Activated CD8-positive, alpha-beta memory T cell treated with anti-CD3 and anti-CD28 coated beads, Interleukin-2, amount 10 ng/mL, durations not matched to agents 7 days and 5 days (primary cell): ENCODE measurements at places on chromosomes 5 and 9. TPM values are rescaled to one million over a fixed set of nuclear protein-coding genes. Genes with fewer than 3 reads are reported as not detected.

Gene GBGT1
- 3.9 TPM for total RNA-seq

- no peak for DNase-seq
These were observed 67.4 kb upstream of the TRPC7 start for GRCh38 chr5:136432705-136433104.

- DNase-seq: no peak
These were observed 5.2 kb downstream of the SURF2 start for GRCh38 chr9:133361507-133362092.

Gene UBE2D2
- total RNA-seq: 201 TPM

DNA sequence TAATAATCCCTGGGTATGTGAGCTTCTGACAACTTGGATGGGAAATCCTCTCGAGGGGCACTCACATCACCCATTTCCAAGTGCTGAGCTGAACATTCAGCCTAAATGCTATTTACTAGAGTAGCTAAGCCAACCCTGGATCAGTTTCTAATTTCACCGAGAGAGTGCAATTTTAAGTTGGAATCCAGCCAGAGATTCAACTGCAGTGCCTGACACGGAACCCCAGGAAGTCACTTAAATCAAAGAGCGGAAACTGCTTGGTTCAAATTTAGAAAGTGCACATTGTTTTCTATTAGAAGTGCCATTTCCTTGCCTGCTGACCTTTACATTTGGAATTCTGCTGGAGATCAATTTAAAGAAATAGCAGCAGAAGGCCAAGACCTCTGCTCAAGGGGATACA lies 8.8 kb downstream of the SPRY4 start:
- DNase-seq: no peak

DNA sequence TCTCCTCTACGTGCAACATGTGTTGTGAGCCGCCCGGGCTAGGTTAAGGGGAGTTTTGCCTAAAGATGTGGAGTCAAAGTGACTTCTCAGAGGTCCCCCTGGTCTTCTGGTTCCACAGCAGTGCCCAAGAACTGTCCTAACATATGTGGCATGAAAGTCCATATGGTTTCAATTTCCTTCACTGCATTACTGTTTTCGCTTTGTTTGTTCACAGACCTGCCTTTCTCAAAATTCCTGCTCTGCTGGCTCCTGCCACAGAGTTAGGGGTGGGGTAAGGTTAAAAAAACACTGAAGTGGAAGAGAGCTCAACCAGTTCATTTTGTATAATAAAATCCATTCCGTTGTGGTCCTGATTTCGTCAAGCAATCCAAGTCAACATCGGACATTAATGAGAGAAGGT lies 289.4 kb downstream of the DMAC1 start:
- no peak for DNase-seq

DNA sequence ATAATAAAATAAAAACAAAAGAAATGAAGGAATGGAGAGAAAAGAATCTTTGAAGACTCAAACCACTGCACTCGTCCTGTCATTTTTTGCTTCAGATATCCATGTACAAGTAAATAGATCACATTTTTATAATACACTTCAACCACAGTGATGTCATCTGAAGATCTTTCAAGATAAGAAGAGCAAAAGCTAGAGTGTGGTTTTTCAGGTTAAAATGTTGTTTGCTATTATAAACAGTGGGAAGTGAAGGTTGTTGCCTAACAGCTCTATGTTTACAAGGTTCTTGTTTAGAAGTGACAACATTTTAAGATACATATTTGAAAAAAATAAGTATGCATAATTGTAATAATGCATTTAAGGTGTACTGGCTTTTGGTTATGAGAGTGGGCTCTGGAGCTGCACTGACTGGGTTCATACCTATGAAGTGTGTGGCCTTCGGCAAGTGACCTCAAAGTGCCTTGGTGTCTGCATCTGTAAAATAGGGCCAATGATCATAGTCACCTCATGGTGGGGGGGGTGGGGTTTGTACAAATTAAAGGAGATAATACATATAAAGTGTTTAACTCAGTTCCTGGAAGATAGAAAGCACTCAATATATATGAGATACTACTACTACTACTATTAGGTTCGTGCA lies 45.5 kb upstream of the IL7R start:
- peak; percentile 79 for DNase-seq

DNA sequence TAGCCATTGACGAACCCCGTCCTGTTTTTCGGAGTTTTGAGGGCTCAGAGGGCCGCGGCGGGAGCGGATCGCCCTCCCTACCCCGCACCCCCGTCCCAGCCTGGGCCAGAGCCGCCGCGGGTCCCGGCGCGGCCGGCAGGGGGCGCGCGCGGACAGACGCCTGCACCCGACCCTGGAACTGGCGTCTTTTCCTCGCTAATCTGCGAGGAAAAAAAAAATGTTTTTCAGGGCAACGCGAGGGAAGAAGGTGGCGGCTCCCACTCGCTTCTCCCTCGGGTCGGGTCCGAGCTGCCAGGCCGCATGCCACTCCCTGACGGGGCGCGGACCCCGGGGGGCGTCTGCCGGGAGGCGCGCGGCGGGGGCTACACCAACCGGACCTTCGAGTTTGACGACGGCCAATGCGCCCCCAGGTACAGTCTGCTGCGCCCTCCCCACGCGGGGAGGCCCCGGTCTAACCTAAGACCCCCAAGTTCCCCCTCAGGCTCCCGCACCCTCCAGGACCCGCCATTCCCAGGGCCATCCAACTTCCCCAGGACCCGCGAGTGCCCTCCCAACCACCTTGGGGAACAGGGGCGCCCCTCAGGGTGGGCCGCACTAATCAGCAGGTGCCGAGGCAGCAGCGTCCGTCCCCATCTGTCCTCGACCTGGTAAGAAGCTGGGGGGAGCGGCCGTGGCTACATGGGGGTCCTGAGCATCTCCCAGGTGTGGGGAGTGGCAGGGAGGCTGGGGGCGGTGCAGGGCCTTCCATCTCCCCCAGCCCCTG lies at the start of gene KCNT1:
Gene KCNT1 (plus strand): TSS at position 227 of the 763 bp plus-strand sequence. CDS start 74 bp downstream, at position 301.
- DNase-seq: peak; percentile 58

- DNase-seq: no peak
These were observed 74.1 kb upstream of the CCL21 start for GRCh38 chr9:34783951-34784487.

- no peak for DNase-seq
These were observed 108.1 kb upstream of the IL6ST start for GRCh38 chr5:56102889-56103288.

Gene PTPRD
- total RNA-seq: not detected

Gene TSSK1B
- not detected for total RNA-seq

Gene AFAP1L1
- not detected for total RNA-seq

Gene GPR151
- total RNA-seq: not detected

Gene QRFP
- not detected for total RNA-seq

DNA sequence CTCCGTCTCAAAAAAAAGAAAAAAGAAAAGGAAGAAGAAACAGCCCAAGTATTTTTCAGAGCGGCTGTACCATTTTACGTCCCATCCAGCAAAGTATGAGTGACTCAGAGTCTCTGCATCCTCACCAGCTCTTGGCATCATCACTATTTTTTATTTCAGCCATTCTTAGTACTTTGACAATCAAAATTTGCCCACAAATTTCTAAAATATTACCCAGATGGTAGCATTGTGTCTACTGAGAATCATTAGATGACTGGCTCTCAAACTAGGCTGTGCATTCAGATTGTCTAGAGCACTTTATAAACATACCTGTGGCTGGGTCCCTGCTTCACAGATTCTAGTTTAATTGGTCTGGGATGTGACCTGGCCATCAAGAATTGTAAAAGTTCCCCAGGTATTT lies 21.6 kb upstream of the MELK start:
- no peak for DNase-seq

DNA sequence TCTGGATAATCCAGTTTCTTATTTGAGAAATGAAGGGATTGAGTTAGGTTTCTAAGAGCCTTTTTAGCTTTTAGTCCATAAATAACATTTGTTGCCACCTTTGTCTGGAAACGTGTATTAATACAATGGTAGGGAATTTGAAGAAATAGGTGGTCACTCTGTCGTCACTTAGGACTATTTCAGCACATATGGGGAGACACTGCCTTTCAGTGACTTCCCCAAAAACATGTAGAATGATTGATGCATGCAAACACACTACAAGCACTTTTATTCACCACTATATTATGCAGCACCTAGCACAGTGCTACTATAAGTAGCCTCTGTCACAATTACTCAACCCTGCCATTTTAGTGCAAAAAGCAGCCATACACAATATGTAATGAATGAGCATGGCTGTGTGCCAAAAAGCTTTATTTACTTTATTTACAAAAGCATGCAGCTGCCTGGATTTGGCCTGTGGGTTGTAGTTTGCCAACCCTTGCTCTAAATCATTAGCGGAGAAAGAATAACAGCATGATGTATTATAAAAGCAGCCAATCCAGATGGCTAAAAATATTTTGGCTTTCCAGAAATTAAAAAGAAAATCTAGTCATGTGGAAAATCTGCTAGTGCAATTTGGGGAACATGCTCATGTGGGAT lies 154.2 kb upstream of the HMHB1 start:
- DNase-seq: no peak

DNA sequence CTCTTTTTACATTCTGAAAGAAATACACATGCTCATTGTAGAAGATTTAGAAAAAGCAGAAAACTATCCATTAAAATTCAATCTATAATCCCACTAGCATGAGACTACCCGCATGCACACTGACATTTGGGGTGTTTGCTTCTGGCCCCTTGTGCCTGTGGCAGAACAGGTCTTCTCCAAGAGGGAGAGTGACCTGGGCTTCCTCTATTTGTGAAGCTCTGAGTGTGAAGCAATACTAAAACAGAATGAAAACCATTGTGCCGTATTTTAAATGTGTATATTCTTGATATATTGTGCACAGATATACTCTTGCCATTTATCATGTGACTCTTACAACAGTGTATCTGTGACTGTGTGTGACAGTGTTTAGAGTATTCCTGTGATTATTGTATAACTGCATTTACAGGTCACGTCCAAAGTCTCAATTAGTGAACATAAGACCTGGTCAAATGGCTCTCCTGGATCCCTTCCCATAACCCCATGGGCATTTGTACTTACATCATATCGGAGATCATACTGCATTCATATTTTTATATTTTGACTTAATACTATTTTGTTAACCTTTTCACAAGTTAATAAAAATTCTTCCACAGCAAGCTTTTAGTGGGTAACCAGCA lies 14.7 kb upstream of the CPEB4 start:
- DNase-seq: peak; percentile 5

DNA sequence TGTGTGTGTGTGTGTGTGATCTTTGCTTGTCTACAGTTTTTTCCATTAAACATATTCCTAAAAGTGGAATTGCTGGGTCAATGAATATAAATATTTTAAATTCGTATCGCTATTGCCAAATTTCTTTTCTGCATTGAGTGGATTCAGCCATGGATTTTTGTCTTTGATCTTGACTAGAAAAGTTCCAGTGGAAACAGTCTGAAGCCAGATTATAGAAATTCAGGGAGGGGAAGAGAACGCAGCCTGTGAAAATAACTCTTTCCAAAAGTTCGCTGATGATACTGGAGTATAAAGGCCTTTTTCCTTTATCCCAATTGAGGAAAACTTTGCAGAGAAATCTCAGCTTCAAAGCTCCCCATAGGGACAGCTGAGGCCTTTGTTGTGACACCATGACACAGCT lies 292.3 kb upstream of the CD180 start:
- DNase-seq: no peak

Gene TMEM232
- total RNA-seq: 0.76 TPM

- no peak for DNase-seq
These were observed 20.6 kb downstream of the SHB start for GRCh38 chr9:38048316-38048969.

GRCh38 chr5:111584651-111585050 lies 72.3 kb upstream of the STARD4 start:
- no peak for DNase-seq

Gene OR1Q1
- total RNA-seq: 0.40 TPM

Gene SPAAR
- not detected for total RNA-seq

GRCh38 chr5:953535-954449 lies 54.8 kb upstream of the NKD2 start:
- DNase-seq: peak; percentile 39

GRCh38 chr9:91746904-91747303 lies 203.1 kb downstream of the ROR2 start:
- DNase-seq: no peak

Gene TRAPPC13
- total RNA-seq: 18.5 TPM

DNA sequence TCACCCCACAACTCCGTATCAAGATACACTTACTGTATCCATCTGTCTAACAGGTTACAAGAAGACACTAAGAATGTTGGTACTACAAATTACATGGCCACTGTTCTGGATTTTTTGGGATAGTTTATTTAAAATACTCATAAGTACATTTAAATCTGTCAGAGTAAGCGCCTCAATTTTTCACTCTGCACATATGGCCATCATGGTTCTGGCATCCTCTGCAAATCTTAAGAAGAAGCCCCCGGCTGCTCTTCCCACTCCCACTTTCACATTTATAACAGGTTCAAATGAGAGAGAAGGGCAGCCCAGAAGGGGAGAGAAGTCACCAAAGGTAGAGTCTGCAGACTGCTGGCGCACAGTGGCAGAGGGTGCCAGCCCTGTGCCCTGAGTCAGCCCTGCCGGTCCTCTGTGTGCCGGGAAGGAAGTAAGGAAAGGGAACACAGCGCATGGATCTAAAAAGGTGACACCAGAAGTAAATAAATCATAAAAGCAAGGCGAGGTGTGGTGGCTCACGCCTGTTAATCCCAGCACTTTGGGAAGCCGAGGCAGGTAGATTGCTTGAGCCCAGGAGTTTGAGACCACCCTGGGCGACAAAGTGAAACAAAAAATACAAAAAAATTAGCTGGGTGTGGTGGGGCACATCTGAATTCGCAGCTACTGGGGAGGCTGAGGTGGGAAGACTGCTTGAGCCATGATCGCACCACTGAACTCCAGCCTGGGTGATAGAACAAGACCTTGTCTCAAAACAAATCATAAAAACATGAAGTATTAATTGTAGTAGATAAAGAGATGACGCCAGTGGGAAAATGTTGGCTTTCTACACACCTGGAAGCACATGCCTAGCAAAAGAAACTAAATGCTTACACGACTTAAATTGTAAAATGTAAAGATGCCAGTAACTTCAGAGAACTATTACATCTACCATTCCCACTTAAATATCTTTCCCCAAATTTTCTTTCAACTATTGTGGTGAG lies 30.0 kb downstream of the RNF130 start:
- DNase-seq: no peak

DNA sequence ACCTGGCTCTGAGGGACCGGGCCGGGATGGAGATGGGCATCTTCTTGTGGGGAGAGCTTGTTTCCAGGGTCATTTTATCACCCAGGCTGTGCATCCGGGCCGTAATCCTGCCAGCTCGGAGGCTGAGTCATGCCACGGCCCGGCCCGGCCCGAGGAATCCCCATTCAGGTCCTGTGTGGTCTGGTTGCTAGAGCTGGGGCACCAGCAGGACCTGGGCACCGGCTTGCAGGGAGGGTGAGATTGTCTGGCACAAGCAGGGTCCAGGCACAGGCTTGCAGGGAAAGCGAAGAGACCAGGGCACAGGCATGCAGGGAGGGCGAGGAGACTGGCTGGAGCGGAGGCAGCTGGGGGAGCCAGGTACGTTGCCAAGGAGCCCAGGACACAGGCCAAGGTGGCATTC lies 106.8 kb downstream of the RXRA start:
- DNase-seq: no peak

Gene BARHL1
- total RNA-seq: not detected

Gene RAB3C
- not detected for total RNA-seq

Gene FANCG
- 141 TPM for total RNA-seq
